Left renal pelvis (tissue), 4 donors: ENCODE measurements at places on chromosomes 2 and 18.

GRCh38 chr2:55311444-55311870 is 42.4 kb upstream of the MTIF2 start:
- no peak for DNase-seq

DNA sequence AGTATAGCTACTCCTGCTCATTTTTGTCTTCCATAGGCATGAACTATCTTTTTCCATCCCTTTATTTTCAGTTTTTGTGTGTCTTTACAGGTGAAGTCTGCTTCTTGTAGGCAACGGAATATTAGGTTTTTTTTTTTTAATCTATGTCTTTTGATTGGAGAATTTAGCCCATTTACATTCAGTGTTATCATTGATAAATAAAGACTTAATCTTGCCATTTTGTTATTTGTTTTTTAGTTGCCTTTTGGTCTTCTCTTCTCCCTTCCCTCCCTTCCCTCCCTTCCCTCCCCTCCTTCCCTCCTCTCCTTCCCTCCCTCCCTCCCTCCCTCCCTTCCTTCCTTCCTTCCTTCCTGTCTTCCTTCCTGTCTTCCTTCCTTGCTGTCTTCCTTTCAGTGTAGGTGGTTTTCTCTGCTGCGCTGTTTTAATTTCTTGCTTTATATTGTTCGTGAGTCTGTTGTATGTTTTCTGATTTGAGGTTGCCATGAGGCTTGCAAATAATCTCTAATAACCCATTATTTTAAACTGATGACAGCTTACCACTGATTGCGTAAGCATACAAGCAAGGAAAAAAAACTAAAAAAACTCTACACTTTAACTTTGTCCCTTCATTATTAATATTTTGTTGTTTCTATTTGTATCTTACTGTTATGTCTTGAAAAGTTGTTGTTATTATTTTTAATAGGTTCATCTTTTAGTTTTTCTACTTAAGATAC is 353.8 kb downstream of the PARD3B start:
- no peak for DNase-seq

DNA sequence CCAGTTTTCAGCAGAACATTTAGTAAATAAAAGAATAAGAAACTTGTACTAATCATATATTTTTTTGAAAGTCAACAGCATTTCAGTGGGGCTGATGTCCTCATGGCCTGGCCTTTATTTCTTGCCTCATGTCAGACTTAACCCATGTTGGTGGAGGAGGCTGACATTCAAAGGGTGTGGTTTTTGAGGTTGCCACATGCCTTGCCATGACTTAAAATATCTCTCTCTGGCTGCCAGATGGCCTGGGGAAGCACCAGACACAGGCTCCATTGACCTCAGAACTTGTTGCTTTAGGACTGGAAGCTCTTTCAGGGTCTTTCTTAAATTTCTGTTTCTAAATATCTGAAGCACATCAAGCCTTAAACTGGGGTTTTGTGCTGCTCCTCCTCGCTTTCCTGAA is 32.5 kb upstream of the CD28 start:
- DNase-seq = no peak

DNA sequence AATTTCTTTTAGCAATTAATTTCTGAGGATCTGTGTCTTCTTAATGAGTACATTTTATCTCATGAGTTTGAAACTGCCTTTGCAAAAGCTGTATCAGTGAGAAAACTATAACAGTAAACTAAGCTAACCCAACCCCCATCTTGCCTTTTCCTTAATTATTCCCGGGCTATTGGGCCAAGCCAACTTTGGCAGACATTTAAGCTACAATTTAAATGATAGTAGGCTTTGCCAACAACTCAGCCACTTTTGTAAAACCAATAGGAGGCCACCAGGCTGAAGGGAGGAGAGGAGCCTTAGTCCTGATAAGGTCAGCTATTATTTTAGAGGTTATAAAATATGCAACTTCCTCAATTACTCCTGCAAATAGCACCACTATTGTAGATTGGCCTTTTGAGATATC is 218.0 kb upstream of the KCNJ3 start:
- DNase-seq = no peak

GRCh38 chr2:150860301-150860700 is 372.8 kb upstream of the RND3 start:
- DNase-seq = no peak

DNA sequence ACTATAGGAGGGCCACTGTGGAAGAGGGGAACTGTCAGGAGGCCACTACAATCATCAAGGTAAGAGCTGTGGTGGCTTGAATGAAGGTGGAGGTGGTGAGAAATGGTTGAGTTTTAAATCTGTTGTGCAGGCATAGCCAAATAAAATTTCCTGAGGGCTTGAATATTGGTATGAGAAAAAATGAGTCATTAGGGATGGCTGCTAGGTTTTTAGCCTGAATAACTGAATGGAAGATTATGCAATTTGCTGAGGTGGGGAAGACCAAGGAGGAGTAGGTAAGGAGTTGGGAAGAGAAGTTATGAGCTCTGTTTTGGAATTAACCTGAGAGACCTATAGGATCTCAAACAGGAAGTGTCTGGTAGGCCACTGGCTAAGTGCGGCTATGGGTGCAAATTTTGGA is 84.0 kb downstream of the KLHL14 start:
- no peak for DNase-seq

DNA sequence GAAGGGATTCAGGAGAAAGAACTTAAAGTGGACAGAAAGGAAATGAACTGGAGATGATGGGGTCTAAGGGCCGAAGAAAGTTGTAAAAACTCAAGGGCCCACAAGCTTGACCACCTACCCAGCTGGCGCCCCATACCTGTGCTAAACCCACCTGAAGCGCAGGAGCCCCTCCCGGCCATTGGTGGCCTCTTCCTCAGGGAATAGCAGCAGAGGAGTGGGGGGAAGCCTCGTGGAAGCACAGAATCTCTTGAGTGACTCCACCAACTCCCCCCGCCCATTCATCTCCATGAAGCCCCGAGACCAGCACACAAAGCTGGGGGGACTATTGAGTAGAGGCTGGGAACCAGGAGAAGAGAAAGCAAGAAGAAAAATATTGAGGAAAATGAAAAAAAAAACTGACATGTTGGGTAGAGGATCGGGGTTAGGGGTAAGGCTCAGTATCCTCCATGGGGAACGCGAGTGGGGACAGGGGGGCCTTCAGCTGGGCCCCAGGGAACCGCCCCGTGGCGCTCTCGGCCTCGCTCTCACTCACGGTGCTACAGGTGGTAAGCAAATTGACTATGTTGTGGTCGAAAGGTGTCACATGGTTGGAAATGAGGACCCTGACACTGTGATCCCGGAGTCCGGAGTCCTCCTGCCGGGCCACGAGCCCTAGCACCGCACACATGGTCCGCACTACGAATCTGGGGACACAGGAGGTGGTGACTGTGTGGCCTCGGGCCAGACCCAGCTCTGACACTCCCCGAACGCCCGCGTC is 728 bp downstream of the AUP1 start:
- no peak for DNase-seq

GRCh38 chr2:220348206-220348605 is 720.8 kb downstream of the SLC4A3 start:
- DNase-seq = no peak

DNA sequence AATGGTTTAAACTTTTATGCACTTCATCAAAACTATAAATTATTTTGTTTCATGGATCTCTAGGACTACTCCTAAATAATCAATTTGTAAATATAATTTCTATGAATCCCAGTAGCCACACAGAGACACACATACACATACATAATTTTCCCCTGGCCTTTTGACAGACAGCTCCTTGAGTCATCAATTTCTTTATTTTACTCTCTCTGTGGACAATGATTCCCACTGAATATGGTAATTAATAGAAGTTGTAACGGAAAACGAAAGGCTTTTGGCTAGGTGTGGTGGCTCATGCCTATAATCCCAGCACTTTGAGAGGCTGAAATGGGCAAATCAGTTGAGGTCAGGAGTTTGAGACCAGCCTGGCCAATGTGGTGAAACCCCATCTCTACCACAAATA is 235.1 kb downstream of the EPHA4 start:
- DNase-seq = no peak

DNA sequence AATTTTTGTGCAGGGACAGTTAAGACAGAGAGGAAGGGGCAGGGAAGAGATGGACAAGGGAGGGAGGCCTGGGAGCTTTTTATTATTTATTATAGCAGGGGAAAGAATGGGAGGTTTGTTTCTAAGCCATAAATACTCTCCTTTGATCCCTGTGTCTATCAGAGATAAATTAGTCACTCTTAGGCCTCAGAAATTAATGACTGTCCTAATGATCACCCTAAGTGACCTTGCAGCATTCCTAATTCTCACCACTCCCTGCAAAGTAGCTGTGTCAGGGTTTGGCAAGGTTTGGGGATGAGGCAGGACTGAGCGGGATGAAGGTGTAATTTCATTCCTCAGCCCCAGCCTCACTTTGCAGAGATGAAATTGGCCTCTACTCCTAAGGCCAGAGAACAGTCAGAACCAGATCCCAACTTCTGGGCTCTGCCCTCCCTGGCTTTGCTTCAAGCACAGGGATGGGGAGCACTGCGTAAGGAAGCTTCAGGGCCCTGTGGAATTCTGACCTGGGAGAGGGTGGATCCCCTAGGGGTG is 95.0 kb downstream of the TMEM17 start:
- DNase-seq = no peak

- no peak for DNase-seq
Measured at GRCh38 chr18:34734056-34734455, 24.0 kb downstream of the DTNA start.

DNA sequence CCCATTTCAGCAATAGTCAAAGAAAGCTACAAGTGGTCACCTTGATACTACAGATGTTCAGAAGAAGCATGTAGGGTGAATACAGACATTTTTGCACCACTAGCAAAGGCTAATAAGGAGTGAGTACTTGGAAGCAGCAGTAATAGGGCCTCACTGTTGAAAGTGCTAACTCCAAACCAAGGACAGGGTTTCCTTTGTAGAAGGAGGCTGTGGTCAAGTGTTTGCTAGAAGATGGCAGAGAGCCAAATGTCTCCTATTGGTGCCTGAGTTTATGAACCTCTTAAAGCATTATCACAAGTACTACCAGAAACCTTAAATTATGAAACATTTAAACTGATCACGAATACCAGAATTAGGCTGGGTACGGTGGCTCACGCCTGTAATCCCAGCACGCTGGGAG is 308.1 kb downstream of the ZEB2 start:
- DNase-seq = no peak

- no peak for DNase-seq
Measured at GRCh38 chr2:157831573-157832315, 44.4 kb downstream of the ACVR1 start.

GRCh38 chr2:201793631-201794030 is 12.7 kb upstream of the CDK15 start:
- no peak for DNase-seq

DNA sequence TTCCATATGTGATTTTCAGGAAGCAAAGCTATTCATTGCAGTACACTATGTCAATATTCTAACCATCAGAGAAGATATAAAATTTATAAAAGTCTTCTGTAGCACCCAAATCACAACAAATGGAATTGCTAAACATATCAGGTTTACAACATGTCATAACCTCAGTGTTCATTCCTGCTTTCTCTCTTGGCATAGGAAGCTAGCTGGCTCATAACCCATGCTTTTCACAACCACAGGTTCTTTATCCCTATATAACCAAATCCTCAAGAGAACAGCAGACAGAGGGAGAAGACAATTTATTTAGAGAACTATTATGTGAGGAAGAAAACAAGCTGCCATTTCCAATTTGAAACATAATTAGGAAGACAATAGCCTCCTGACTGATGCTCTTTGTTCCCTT is 997.0 kb upstream of the ACVR2A start:
- DNase-seq = no peak

DNA sequence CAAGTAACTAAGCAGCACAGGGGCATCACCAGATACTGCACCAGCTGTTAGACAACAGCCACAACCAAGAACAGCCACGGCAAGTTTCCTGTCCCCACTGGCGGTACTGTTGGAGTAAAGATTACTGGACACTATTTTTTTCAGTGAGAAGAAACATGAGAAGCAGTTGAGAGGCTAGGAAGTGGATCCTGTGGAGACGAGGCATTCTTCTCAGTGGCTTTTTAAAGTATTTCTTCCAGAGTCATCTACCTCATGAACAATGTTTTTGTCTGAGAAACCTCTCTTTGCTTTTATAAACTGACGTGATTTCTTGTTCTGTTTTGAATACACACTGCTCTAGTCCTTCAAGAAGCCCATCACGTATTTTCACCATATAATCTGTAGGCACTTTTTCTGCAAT is 18.8 kb downstream of the TM4SF20 start:
- no peak for DNase-seq

DNA sequence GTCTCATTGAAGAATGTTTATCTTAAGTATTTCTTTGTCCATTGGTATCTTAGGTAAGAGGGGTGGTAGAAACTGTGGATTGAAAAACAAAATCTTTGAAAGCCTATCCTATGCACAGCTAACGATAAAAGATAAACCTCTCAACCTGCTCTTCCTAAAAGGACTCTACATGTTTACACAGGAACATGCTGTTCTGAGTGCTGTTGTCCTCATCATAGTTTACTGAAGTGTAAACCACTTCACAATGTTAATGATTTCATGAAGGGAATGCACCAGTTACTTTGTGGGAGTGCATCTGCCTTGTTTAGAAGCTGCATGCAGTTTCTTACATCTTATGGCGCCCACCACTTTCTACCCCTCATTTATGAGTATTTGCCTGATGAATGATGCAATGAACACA is 1.2 kb downstream of the ACMSD start:
- no peak for DNase-seq

DNA sequence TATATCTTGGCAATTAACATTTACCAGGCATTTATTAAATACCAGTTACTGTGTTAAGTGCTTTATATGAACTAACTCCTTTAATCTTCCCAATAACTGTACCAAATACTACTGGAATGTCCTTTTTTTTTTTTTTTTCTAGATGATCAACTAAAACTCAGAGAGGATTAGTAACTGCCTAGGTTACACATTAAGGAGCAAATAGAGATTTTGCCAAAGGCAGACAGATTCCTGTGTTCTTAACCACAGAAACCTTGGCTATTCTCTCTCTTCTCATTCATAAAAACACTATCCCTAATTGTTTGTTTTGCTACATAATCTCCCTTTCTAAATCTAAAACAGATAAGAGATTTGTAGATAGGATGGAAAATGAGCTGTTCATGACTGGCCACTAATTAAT is 13.3 kb downstream of the DHX57 start:
- DNase-seq = no peak

DNA sequence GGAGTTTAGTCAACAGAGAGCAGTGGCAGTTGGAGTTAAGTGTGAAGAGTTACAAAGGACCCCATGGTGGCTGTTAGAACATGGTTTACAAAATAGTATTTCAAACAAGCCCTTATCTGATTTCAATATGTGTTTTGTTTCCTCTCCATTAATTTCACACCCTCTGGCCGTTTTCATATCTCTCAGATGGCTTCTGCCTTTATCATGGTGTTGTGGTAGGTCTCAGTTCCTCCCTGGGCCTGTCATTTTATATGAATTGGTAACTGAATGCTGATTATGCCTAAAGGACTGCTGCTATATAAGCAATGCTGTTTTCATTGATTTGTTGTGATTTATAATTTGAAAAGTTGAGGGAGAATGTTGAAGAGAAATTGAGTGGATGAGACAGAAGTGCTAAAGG is 686.7 kb downstream of the NYAP2 start:
- no peak for DNase-seq

GRCh38 chr2:179946810-179947615 is 60.1 kb downstream of the CWC22 start:
- DNase-seq = no peak
